ENCODE measurements at places on chromosomes 16 and 17.

DNA sequence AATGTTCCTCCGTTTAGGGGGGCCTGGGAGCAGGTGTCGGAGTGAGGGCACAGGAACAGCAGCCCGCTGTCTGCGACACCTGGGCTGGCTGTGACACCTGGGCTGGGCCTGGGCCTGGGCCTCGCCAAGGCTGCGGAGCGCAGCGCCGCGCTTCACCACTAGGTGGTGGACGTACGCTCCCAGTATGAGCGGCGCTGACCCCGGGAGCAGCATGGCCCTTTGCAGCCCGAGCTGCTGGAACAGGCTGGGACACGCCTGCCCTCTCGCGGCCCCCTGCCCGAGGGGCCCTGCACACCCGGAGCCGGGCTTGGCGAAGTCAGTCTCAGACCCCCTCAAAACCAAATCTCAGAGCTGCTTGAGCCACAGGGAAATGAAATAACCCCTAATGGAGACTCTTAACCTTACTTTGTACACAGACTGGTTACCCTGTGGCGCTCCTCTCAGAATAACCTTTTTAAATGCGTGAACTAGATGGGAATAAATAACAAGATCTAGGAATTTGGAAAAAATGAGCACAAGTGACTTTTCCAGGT, 38.6 kb upstream of the FA2H start:
- peak; percentile 94 for DNase-seq

- no peak for DNase-seq
Observed at GRCh38 chr17:68343976-68344375, 52.7 kb downstream of the ARSG start.

- DNase-seq: no peak
Observed at GRCh38 chr17:18241229-18241871, 15.9 kb downstream of the LLGL1 start.

- no peak for DNase-seq
Observed at GRCh38 chr16:46922239-46922638, 38.1 kb downstream of the GPT2 start.

DNA sequence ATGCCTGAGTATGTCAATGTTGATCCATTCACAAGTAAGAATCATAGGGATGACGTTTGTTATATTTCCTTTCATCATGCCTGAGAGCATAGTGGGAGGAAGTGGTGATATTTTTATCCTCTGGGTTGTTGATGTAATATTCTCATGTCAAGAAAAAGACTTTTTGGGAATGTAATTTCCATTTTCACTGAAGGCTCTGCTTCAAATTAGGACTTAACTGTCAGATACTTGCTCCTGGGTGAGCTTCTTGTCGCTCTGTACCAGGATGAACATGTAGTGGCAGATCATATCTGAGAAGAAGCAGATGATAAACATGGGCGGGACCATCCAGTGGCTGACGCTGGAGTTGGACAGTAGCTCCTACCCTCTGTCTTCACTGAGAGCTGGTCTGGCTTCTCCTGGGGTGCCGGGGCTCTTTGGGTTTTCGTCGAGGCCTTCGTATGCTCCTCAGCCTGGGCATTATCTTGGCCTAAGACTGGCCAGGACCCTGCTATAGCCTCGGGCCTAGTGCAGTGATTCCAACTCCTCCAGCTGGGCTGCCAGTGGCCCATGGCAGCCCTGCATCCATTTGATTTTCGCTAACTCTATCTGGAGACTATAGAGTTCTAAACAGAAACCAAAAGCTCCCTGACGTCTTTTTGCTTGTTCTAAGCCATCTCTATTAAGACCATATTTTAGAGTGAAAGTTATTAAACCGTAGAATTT, 19.7 kb downstream of the CYB5B start:
- no peak for DNase-seq

GRCh38 chr16:3650631-3651265, 3.7 kb upstream of the DNASE1 start:
- DNase-seq: no peak

DNA sequence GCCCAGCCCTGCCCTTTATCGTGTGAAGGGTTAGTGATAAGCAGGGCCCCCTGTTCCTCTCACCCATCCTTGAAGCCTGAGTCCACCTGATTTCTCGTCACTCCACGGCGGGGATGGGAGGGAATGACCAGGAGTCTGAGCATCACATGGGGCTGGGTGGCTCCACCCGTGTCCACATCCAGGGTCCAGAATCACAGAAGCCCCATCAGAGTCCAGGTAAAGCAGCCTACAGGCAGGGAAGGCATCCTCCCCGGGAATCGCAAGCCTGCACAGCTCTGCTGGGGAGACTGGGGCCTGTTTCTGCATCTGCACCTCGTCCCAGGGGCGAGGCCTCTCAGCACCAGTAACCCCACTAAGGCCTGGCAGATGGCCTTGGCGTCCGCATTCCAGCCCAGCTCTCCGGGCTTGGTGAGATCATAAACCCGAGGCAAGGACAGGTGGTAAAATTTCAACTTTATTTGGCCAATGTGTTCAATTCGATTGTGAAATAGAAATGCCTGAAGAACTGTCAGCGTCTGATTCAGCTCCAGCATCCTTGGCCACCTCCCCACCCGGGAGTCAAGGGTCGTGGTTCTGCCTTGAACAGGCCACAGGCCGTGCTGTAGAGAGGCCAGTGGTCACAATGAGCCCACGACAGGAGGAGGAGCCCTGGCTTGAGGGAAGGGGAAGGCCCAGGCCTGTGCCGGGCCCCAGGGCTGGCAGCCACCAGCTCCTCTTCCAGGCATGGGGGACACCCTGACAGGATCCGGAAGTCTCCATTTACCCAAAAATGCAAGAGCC, 8.1 kb upstream of the PPP1R27 start:
- DNase-seq: no peak

DNA sequence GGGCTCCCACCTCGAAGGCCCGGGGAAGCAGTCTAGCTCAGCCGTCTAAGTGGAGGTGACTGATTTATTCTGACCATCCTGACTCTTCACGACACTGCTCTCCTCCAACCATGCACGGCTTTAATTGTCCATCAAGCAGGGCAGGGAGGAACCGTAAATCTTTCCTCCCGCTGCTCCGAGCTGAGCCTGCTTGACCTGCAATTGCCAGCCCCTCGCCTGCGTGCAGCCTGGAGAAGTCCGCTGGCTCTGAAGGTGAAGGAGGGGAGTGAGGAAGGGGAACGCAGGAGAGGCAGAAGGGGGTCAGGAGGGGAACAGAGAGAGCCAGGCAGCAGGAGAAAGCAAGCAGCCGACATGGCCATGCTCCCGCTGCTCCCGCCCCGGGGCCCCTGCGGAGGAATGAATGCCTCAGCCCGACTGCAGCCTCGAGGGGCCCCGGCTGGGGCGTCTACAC, 10.1 kb downstream of the RBFOX3 start:
- peak; percentile 34 for DNase-seq

- DNase-seq: no peak
Observed at GRCh38 chr17:65898651-65899050, 293.3 kb downstream of the CEP112 start.

GRCh38 chr17:50916026-50916707, 50.0 kb upstream of the TOB1 start:
- DNase-seq: no peak

GRCh38 chr16:48113471-48113870, 42.3 kb downstream of the ABCC12 start:
- peak; percentile 29 for DNase-seq

DNA sequence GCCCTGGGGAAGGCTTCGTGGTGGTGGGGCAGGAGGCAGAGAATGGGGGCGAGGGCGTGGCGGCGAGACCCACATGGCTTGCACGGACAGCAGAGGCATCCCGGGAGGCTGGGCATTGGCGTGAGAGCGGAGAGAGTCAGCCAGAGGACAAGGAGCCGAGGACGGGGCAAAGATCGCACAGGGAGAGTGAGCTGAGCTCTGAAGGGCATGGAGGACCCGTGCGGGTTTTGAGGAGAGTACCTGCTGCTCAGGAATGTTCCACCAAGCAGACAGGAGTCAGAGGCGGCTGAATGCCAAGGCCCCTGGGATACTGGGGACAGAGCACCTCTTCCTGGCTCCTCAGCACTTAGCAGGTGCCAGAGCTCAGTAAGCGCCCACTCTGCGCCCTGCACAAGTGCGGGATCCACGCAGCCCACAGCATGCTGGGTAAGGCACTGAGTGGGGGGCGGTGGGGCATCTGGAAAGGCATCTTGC, 47.8 kb downstream of the ARHGAP27 start:
- DNase-seq: no peak

DNA sequence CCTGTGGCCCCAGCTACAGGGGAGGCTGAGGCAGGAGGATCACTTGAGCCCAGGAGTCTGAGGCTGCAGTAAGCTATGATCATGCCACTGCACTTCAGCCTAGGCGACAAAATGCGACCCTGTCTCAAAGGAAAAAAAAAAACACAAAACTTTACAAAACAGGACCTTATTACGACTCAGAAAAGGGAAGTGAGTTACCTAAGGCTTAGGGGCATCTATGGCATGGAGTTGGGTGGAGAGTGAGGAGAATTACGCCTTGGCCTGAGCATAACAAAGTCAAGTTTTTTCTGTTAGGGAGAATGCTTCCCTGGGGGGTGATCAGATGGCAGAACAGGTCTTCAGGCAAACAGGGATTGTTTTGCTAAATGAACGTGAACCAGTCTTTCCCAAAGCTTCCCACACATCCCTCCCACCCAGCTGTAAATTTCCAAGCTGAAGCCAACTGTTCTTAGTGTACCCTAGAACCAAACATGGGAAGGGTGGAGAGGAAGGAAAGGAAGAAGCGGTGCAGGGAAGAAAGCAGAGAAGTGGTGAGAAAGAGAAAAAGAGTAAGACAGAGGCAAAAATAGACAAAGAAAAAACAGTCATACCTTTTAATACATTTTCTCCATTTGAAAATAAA, 24.6 kb upstream of the TNRC6C start:
- no peak for DNase-seq

DNA sequence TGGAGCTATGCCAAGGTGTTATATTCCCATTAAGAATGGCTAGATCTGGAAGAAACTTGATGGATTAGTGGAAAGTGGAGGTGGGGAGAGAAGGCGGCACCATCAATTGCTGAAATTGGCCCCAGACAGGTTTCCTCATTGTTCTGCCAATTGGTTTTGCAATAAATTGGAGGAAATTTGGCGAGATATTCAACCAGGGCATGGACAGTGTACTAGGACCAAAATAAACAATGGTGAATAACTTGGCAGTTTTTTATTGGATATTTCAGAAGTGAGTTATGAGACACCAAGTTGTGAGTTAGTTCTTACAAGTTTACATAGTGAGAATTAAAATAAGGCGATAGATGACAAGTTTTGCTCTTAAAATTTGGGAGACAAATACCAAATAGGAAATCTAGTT, 41.1 kb upstream of the SOX9 start:
- DNase-seq: no peak

DNA sequence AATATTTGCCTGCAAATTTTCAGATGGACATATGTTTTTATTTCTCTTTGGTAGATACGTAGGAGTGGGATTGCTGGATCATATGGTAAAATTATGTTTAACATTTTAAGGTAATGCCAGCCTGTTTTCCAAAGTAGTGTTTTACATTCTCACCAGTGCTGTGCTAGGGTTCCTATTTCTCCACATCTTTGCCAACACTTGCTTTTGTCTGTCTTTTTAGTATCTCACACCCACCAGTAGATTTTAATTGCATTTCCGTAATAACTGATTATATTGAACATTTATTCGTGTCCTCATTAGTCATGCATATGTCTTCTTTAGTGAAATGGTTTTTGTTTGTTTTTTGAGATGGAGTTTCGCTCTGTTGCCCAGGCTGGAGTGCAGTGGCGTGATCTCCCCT, 58.4 kb downstream of the MRTFB start:
- DNase-seq: no peak

GRCh38 chr16:29663807-29664090, 702 bp downstream of the SPN start:
- no peak for DNase-seq

DNA sequence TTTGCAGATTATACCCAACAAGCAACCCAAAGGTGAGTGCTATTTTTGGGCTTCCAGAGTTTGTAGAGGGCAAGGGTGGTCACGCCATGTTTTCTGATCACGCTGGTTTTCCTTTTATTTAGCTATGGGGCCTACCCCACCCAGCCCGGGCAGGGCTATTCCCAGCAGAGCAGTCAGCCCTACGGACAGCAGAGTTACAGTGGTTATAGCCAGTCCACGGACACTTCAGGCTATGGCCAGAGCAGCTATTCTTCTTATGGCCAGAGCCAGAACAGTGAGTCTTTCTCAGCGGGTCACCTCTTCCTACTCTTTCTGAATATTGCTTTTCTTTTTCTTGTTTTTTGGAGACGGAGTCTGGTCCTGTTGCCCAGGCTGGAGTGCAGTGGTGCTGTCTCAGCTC, 2.5 kb downstream of the FUS start:
- DNase-seq: no peak

GRCh38 chr17:6035801-6036394, 34.3 kb upstream of the WSCD1 start:
- DNase-seq: no peak

DNA sequence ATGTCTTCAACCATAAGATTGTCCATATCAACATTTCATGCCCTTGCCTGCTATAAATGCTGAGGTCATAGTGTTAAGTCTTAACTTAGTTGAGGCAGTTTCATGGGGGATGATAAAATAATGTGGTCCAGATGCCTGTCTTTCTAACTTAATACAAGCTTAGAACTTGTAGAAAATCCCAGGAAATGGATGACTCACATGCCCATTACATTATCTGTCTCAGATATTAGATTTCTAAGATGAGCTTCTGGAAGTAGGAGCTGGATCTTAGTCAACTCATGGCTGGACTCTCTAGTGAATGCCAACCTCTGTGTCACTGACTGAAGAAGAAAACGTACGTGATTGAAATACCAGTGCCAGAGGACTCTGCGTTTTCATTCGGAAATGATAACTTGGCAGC, 797.5 kb upstream of the EEF2KMT start:
- no peak for DNase-seq

DNA sequence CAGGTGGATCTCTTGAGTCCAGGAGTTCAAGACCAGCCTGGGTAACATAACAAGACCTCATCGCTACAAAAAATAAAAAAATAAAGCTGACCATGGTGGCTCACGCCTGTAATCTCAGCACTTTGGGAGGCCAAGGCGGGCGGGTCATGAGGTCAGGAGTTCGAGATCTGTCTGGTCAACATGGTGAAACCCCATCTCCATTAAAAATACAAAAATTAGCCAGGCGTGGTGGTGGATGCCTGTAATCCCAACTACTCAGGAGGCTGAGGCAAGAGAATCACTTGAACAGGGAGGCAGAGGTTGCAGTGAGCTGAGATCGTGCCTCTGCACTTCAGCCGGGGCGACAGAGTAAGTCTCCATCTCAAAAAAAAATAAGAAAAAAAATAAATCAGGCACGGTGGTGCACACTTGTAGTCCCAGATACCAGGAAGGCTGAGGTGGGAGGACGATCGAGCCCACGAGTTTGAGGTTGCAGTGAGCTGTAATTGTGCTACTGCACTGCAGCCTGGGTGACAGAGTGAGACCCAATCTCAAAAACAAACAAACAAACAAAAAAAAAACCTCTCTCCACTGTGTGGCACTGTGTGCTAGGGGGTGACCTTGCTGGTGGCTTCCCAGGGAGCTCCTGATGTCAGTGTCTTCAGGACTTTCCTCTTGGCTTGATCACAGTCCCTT, 19.8 kb upstream of the MAPK3 start:
- DNase-seq: peak; percentile 46

DNA sequence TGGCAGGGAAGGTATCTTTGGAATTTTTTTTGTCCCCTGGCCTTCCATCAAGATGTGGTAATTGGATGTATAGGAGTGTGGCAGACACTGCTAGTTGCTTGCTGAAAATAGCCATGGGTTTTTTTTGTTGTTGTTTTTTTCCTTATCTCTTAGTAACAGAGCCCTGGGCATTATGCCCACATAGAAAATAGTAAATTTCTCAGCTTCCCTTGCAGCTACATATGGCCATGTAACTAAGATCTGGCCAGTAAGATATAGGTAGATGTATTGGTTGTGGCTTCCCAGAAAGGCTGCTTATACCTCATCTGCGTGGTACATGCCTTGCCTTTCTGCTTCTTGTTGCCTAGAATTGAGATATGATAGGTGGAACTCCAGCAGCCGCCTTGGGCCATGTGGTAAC, 349.9 kb downstream of the CPPED1 start:
- no peak for DNase-seq

Data from neural progenitor cell (in vitro differentiated cells).